ENCODE measurements at places on chromosomes 4 and X.

DNA sequence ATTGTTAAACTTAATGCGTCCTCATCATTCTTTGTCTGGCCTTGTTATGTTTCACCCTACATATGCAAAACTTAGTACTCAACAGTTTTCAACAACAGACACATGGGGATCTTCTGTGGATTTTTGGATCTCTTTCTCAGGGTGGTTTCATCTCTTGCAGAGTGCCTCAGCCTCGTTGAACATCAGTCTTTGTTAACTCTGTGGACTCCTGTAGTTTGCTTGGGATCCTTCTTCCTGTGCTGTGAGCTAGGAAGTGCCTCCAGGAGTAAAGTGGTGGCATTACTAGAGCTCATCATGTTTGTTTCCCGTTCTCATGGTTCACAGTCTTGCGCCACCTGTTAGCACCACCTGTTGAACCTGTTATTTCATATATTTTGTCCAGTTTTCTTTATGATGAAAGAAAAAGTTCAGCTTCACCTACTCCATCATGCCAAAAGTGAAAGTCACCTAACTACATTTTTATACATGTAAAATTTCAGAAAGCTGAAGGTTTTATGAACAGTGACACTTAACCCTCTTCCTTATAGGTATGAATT, 27.5 kb upstream of the NDUFC1 start:
- no peak for DNase-seq

GRCh38 chrX:117063224-117063623, 600.4 kb upstream of the CT83 start:
- no peak for DNase-seq

DNA sequence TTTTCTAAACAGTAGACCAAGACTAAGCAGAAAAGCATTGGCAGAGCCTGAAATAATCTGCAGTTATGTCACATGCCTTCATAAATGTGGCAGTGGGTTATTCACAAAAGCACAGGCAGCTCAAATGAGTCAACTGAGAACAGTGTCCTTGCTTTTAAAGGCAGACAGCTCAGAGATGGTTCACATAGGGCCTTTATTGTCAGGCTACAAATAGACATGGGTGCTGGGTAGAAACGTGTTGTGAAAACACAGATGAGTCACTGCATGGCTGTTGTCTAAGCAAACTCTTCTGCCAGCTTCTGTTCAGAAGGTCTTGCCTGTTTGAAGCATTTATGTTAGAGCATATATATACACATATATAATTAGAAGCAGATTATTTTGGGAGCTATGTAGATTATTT, 118.0 kb downstream of the SLC4A4 start:
- no peak for DNase-seq

GRCh38 chr4:3514806-3515501, 17.3 kb downstream of the LRPAP1 start:
- no peak for DNase-seq

DNA sequence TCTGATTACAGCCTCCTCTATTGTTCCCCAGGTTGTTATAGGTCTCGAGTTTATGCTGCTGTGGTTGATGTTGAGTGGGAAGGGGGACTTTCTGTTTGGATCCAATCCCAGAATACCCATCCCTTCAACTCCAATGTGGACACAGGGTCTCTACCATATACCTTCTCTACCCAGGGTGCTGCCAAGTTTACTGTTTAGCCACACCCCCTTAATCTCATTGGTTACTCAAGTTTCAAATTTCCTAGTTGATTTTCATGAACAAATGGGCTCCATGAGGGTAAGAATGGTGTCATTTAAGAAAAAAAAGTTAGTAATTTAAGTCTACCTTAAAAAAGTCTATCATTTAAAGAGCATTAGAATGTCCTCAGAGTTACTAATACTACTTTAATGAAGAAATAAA, 3.6 kb upstream of the SPP1 start:
- DNase-seq: no peak

GRCh38 chrX:108664701-108665100, 71.7 kb downstream of the IRS4 start:
- no peak for DNase-seq

DNA sequence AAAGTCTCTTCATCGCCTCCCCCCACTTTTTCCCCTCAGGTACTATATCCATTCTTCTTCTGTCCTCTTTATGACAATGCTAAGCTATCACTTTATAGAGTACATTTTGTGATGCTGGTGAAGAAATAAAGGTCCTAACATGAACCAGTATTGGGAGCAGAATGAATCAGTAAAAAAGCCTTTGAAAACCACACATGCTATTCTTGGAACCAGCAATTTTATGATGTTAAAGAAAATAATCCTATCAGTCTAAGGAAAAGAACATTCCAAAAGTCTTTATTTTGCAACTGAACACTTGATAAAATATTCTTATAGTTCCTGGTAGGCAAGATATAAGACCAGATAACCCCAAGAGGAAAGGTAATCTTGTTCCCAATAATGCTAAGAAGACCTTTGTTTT, 107.8 kb upstream of the MCF2 start:
- no peak for DNase-seq

DNA sequence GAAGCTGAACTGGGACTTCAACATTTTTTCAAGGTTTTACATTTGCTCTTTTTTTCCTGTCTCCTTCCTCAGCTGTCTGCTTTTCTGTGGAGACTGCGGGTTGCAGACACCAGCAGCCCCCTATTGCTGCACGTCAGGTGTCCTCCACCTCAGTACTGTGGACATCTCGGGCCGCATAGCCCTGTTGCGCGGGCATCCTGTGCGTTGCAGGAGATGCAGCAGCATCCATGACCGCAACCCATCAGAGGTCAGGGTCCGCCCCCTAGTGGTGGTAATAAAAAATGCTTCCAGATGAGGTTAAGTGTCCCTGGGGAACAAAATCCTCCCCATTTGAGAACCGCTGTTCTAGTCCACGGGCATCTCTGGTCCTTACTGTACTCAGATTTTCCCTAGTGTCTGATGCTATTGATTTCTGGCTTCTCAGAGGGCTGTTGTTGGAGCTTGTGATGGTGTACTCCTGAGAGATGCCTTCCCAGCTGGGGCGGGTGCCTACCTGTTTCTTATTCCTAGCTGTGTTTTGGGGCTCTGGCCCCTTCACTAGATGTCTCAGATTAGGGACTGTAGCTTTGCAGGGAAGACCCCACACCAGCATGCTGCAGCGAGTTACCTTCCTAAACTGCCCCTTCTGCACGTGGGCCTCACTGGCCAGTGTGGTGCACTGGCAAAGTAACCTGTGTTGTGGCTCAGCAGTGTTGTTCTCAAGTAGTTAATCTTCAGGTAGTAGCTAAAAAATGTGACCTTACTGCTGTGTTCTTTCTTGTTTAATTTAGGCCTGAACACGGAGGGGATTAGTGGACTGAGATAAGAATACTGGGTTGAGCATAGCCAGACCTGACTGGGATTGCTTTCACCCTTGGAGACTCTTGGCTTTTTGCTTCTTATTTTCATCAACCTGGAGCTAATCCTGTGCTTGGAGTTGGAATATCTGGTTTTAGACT, 28.2 kb downstream of the NSD2 start:
- peak; percentile 34 for DNase-seq
